ENCODE measurements at places on chromosomes 2 and 18.

DNA sequence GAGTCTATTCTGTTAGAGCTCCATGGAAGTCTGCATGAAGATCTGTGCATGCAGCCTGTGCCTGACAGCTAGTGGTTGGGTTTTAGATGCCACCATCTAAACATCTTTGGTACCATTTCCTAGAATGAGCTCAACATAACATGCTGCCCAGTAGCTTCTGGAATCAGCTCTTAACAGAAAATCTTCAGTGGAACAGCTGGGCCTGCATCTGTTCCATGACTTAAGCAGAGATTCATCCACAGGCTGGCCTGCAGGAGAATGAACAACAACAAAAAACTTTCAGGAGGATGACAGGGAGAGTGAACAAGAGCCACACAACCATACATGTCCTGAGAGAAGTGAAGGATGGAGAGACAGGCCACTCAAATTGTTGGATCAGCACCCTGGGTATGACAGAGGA is 316.6 kb downstream of the RDH14 start:
- no peak for DNase-seq

GRCh38 chr2:23399674-23400261 is 14.8 kb downstream of the KLHL29 start:
- DNase-seq = no peak

DNA sequence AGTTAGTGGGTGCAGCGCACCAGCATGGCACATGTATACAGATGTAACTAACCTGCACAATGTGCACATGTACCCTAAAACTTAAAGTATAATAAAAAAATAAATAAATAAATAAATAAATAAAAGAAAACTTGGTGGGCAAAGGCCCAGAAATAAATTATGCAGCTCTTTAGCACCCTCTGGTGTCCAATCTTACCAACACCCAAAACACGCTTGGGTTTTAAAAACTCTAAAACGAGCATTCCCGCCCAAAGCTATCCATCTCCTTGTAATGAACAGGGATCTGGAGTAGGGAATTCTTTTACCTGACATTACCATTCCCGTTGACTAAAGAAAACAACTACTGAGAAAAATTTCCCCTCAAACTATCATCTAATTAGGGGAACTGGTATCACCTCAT is 2005.9 kb upstream of the CELF4 start:
- no peak for DNase-seq

- DNase-seq = no peak
These were observed 115.1 kb upstream of the NCK2 start for GRCh38 chr2:105629634-105630033.

DNA sequence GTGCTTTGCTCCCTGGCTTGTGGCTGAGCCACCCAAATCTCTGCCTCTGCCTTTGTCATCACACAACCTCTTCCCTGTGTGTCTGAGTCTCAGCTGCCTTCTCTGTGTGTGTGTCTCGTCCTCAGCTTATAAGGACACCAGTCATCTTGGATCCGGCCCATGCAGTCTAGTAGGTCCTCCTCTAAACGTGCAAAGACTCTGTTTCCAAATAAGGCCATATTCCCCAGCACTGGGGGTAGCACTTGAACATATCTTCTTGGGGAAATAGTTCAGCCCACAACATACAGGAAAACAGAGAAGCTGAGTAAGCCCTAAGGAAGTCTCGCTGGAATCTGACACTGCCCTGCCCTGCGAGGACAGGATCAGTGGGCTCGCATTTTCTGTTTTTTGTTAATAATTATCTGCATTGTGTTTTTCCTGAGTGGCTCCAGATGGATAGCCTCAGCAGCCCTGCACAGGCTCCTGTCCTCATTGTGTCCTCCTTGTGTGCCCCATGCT is 42.1 kb downstream of the MTCL1 start:
- no peak for DNase-seq

- no peak for DNase-seq
These were observed 4.8 kb upstream of the XDH start for GRCh38 chr2:31419386-31419785.

DNA sequence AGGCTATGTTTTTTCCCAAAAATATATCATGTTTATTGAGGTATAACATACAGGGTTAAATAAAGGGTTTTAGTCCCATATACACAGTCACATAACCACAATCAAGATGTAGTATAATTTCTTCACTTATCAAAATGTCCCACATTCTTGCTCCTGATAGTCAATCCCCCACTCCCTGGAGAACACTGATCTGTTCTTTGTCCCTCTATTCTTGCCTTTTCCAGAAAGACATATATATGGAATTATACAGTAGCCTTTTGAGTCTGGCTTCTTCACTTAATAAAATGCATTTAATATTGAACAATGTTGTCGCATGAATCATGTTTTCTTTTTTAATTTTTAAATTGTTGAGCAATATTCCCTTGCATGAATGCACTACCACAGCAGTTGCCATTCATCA is 1059.7 kb downstream of the TSN start:
- DNase-seq = no peak

GRCh38 chr18:9260388-9261380 is 73.9 kb upstream of the TWSG1 start:
- no peak for DNase-seq

GRCh38 chr2:203681978-203682377 is 24.5 kb upstream of the CD28 start:
- no peak for DNase-seq

- no peak for DNase-seq
These were observed 392.9 kb downstream of the TGIF1 start for GRCh38 chr18:3842844-3843243.

GRCh38 chr2:238043851-238044250 is 16.9 kb upstream of the SCLY start:
- DNase-seq = no peak

DNA sequence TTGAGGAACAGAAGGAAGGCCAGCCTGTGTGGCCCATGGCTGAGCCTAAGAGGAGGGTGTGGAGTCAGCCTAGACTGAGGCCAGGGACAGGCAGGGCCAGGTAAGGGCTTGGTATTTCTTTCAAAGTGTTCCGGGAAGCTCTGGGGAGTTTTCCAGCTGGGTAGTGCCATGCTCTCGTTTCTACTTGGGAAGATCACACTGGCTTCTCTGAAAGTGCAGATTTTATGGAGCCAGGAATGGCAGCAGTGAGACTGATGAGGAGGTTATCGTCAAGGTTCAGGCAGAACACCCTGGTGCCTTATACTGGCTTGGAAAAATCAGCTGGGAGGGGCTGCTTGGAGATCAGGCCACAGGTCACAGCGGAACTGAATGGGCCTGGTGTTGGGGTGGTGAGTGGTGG is 245.1 kb downstream of the SOX11 start:
- DNase-seq = no peak

DNA sequence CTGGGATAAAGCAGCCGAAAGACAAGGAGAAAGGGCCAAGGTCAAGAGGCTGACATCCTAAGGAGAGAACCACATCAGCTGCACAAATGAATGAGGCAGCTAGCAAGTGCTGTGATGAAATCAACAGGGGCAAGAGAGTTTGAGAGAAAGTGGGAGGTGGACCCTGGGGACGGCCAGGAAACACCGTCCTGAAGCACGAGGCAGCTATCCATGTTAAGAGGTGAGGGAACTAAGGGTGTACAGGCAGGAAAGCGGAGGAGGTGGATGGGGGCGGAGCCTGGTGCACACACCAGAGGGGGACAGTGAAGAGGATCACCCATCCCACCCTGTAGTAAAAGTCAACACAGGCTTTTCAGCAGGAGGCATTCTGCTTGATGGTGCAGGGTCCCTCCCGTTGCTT is 52.4 kb downstream of the HDLBP start:
- no peak for DNase-seq

- DNase-seq = no peak
These were observed 31.1 kb downstream of the TMEM178A start for GRCh38 chr2:39696838-39697237.

Measured in lower leg skin (tissue), 4 donors.